Dermis blood vessel endothelial cell (primary cell): ENCODE measurements at places on chromosomes 3 and 15. TPM values are rescaled to one million over a fixed set of nuclear protein-coding genes. Genes with fewer than 3 reads are reported as not detected.

DNA sequence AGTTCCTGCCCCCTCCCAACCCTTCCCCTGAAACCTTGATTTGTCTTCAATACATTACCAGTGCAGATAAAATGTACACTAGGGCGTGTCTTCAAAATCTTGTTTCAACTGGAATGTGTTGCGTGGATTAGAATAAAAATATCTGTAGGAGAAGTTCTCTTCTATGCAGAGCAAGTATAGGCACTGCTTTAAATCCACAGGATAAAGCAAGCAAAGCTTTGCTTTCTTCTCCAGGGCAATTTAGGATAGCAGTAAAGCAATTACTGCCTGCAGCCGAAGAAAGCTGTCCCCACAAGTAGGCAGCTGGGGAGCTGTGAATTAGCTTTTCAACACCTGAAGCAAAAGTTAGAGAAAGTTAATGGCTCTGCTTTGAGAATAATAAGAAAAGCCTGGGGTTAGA, 329.7 kb upstream of the KCNMB2 start:
- no peak for DNase-seq

DNA sequence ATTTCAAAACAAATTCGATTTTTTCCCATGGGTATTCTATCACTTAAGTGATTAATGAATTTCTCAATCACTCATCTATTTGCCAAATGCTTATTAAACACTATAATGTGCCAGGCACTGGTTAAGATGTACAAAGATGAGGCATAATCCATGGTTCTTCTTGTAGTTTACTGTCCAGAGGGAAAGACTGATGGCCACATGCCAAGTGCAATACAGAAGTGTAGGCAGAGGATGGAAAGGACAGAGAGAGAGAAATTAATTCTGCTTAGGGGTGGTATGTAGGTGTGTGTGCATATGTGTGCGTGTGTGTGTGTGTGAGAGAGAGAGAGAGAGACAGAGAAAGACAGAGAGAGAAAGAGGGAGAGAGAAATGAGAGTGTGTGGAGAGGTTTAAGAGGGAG, 120.8 kb upstream of the CCNL1 start:
- peak; percentile 30 for DNase-seq

- DNase-seq: no peak
These were observed 48.9 kb upstream of the FMN1 start for GRCh38 chr15:33243393-33243792.

DNA sequence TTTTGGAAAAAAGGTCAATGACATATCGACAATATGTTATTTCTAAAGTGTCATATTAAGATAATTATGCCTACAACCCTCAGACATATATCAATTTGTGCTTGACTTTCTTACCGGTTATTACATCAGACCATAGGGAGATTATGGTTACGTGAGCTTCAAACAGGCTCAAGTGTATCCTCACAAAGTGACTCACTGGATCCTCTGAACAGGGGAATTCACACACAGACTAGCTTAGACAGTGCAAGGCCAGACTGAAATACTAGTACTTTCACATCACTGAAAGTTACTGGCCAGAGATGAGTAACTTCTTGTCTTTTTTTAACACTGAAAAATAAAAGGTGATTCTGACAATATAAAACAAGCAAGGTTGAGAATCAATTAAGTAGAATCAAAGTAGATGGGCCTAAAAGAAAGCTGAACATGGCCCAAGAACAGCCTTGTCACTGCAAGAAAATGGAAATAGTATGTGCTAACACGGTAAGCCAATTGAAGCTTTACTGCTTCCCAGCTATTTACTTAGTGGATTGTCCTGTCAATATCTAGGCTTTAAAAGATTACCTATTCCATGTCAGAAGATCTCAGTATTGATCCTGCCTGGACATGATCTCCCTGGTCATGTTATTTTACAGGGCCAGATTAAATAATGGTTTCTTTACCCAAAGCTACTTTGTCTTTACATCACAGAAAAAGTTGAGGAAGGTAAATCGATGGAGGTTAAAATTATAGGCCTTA, 848.6 kb downstream of the ROBO1 start:
- no peak for DNase-seq

DNA sequence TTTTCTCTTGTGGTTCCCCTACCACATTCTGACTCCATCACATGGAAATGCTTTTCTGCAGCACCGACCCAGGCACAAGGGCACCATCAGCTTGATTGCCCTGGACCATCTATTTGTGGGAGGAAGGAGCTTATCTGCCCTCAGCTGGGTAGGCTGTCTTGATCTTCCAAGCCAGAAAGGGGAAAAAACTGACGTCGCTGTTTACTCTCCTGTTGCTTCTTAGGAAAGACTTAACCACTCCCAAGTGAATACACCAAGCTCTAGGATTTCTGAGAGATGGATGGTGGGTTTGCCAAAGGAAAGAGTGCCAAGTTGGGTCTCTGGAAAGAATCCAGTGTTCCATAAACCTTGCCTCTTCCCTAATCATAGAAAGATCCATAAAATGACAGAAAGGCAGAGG, 4.0 kb downstream of the TNFAIP8L3 start:
- peak; percentile 32 for DNase-seq

GRCh38 chr15:60121845-60122244, 117.7 kb downstream of the FOXB1 start:
- DNase-seq: no peak

GRCh38 chr15:97234851-97235610, 725.5 kb upstream of the ARRDC4 start:
- peak; percentile 81 for DNase-seq

- no peak for DNase-seq
These were observed 25.5 kb upstream of the PIK3R4 start for GRCh38 chr3:130772129-130772528.

- no peak for DNase-seq
These were observed 238.7 kb downstream of the SV2B start for GRCh38 chr15:91338766-91339165.

- no peak for DNase-seq
These were observed 176.6 kb downstream of the KLF13 start for GRCh38 chr15:31503256-31503655.

DNA sequence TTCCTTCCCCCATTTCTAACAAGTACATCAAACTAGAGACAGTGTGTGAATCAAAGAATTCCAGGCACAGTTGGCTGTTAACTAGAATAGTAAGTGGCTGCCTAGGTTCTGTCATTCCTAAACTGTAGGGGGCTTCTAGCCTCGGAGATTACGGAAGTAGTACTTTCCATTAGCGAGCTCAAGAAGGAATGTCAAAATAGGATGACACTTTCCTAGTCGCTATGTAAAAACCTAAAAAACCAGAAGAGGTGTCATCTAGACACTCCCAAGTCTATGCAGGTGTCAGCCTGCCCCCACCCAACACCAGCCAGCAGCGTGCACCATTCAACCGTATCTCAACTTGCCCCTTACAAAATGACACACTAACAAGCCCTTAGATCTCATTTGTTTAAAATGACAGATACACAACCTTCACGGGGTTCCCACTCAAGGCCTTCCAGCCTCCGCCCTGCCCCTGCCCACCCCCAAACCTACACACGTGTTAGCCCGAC, 874 bp downstream of the INO80 start:
- DNase-seq: peak; percentile 63

DNA sequence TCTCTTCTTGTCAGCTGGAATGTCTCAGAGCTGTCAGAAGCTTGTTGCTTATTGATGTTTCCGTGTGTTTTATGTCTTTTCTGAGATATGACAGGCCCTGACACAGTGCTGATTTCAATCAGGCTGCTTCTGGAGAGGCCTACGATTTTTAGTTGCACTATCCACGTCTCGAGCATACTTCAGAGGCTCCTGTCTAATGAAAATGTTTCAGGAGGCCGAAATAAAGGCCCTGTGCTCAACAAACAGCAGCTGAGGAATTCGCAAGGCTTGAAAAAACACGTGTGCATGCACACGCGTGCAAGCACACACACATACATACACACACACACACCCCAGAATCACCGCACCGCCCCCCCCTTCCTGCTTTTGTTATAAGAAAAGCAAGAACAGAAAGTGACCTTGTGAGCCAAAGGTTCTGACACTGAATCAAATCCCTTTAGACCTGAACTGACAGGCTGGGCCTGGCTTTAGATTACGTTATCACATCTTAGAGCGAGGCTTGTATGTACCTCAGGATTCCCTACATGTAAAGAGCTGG, 296.6 kb downstream of the NR2F2 start:
- no peak for DNase-seq

- peak; percentile 60 for DNase-seq
These were observed 178.8 kb downstream of the NSMCE3 start for GRCh38 chr15:29090617-29091466.

GRCh38 chr15:53580366-53580765, 179.1 kb downstream of the WDR72 start:
- DNase-seq: no peak

Gene GRIP2
- total RNA-seq: under 0.01 TPM in 1 of 2 replicates, not detected in the other

Gene TF
- total RNA-seq: under 0.01 and 0.85 TPM in 2 replicates

Gene CPLX3
- total RNA-seq: not detected in 2 replicates

Gene PLSCR5
- not detected in 2 replicates for total RNA-seq

Gene PAK6
- total RNA-seq: not detected in 2 replicates

Gene KBTBD12
- under 0.01 TPM in 1 of 2 replicates, not detected in the other for total RNA-seq
